ENCODE measurements at places on chromosomes 5 and 9. TPM values are rescaled to one million over a fixed set of nuclear protein-coding genes. Genes with fewer than 3 reads are reported as not detected.

DND1 gene
- 0.24 TPM for total RNA-seq

DOCK8 gene
- total RNA-seq, result 0.12 TPM

CYLC2 gene
- total RNA-seq, result not detected

IL5 gene
- not detected for total RNA-seq

C9 gene
- 0.24 TPM for total RNA-seq

CDH9 gene
- total RNA-seq, result not detected

RBM18 gene
- total RNA-seq, result 10.0 TPM

SNCAIP gene
- 0.65 TPM for total RNA-seq

EQTN gene
- not detected for total RNA-seq

TRIM41 gene
- 12.1 TPM for total RNA-seq

SREK1IP1 gene
- total RNA-seq, result 17.5 TPM

SLC6A3 gene
- total RNA-seq, result not detected

NUDT12 gene
- total RNA-seq, result 8.4 TPM

NUTM2F gene
- not detected for total RNA-seq

EFNA5 gene
- total RNA-seq, result 11.7 TPM

CENPK gene
- total RNA-seq, result 7.0 TPM

OTP gene
- not detected for total RNA-seq

GPX3 gene
- total RNA-seq, result 31.2 TPM

GRAMD2B gene
- 95.3 TPM for total RNA-seq

SLF1 gene
- 3.4 TPM for total RNA-seq

ADRA1B gene
- 0.49 TPM for total RNA-seq

SLC1A1 gene
- total RNA-seq, result 8.3 TPM

All from hair follicle dermal papilla cell (primary cell).